ENCODE measurements at places on chromosomes 4 and X.

- no peak for DNase-seq
Observed at GRCh38 chr4:163535657-163536056, 41.2 kb downstream of the TMA16 start.

GRCh38 chr4:54930226-54930625 lies 195.2 kb downstream of the KDR start:
- no peak for DNase-seq

GRCh38 chr4:67019686-67020437 lies 525.4 kb downstream of the CENPC start:
- DNase-seq: no peak

GRCh38 chr4:20528508-20528907 lies 171.8 kb upstream of the PACRGL start:
- DNase-seq: no peak

DNA sequence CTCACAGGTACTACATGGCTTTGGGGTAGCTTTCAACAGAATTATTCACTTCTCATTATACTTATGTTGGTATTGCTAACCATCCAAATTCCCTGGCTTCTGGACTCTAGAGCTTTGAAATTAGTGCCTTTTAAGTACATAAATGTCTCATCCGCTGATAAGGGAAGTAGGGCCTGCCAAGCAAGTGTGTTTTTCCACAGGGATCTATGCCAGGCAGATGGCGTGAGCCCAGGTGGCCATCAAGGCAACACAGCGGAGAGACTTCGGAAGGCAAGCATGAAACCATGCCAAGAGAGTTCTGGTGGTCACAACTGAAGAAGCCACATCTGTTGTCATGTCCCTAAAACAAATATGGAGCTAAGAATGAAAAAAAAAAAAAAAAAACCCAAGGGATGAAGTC lies 503.1 kb upstream of the LCORL start:
- no peak for DNase-seq

DNA sequence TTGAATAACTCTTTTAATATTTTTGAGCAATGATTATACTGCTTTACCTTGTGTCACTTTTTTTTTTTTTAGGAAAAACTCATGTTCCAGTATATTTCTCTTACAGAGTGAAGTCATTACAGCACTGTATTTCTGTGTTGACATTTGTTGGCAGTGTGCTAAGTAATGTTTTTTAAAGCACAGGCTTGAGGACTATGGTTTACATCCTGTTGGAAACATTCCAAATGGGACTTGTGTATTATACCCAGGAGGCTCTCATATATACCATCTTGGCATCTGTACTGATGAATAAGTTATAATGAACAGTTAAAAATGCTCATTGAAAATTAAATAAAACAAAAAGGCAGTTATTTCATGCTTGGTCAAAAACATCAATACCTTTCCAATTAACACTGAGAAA lies 33.8 kb downstream of the CEP44 start:
- DNase-seq: no peak

- no peak for DNase-seq
Observed at GRCh38 chr4:102612824-102613366, 111.7 kb downstream of the NFKB1 start.

- DNase-seq: no peak
Observed at GRCh38 chrX:130413415-130413814, 11.6 kb downstream of the RBMX2 start.

- no peak for DNase-seq
Observed at GRCh38 chr4:118799231-118799942, 36.5 kb downstream of the SEC24D start.

DNA sequence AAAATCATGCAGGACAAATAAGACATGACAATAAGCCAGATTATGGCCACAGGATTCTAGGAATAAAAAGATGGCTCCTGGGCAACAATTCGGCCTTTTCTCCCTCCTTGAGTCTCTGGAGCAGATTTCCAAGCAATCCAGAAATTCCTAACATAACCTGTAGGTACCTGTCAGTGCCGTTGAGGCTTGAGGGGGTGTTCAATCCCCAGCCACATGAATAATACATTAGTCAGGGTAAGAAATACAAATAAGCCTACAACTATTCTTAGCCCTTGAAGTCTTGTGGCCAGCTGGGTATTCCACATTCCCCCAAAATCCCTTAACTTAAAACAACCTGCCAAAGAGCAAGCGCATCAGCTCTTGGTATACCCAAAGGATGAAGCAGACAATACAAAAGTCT lies 9.7 kb downstream of the CXorf38 start:
- no peak for DNase-seq

DNA sequence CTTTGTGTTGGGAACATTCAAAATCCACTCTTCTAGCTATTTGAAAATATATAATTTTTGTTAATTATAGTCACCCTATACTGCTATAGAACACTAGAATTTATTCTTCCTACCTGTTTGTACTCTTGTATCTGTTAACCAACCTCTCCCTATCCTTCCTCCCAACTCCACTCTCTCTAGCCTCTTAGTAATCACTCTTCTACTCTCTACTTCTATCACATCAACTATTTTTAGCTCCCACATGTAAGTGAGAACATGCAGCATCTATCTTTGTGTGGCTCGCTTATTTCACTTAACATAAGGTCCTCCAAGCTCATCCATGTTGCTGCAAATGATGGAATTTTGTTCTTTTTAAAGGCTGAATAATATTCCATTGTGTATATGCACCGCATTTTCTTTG lies 537.3 kb downstream of the MID1IP1 start:
- no peak for DNase-seq

DNA sequence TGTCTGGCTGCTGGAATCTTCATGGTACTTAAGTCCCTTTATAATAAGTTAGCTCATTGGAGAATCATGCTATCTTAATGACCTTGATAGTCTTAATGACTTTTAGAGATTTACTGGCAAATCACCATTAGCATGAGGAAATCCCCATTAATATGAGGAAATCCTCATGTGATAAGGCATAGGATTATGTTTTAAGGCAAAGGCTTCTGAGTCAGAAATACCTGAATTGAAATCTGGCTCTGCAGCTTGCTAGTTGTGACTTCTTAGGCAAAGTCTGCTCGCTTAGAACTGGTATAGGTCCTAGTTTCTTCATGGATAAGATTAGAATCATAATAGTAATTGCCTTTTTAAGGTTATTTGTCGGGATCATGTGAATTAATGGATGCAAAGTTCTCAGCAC lies 190.2 kb upstream of the BANK1 start:
- no peak for DNase-seq

DNA sequence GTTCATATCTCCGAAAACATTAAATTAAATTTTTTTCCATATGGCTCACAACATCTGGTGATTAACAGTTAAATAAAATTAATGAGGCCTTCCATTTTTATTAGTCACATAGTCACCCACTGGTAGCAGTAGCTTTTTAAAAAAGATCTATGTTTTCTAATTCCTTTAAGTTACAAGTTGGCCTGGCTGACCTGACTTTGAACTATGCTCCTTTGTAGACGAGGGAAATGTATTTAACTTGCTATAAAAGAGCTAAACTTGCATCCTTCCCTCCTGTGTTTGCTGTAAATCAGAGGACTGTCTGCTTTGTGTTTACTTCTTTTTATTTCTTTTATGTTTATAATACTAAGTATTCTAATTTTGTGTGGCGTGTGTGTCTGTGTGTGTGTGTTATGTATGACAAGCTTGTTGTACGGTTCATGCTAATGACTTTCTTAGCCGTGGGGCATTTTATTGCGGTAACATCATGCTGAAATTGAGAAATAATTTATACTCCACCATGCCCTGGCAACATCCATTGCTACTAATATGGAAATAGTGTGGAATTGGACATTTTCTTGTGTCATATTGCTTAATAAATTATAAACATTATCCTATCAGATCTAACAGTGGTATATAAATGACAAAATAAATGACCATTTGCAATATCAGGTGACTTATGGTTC lies 241.7 kb downstream of the SNCA start:
- DNase-seq: no peak

DNA sequence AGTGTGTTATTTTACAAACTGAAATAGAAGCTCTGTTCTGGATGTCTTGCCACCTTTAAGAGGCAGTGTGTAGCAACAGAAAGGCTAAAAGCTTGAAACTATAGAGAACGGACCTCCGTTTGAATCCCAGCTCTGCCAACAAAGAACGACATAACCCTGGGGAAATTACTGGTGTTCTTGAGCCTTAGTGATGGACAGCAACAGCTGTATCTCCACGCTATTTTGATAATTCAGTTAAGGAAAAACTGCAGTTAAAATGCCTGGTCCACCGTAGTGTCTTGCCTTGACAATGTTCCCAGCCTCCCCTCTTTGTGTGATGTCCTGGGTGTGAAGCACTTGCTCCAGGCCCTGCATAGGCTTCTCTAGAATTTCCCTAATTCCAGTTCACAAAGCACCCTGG lies 256.8 kb upstream of the HS3ST1 start:
- DNase-seq: no peak

GRCh38 chr4:94880956-94881355 lies 123.2 kb downstream of the BMPR1B start:
- DNase-seq: no peak

DNA sequence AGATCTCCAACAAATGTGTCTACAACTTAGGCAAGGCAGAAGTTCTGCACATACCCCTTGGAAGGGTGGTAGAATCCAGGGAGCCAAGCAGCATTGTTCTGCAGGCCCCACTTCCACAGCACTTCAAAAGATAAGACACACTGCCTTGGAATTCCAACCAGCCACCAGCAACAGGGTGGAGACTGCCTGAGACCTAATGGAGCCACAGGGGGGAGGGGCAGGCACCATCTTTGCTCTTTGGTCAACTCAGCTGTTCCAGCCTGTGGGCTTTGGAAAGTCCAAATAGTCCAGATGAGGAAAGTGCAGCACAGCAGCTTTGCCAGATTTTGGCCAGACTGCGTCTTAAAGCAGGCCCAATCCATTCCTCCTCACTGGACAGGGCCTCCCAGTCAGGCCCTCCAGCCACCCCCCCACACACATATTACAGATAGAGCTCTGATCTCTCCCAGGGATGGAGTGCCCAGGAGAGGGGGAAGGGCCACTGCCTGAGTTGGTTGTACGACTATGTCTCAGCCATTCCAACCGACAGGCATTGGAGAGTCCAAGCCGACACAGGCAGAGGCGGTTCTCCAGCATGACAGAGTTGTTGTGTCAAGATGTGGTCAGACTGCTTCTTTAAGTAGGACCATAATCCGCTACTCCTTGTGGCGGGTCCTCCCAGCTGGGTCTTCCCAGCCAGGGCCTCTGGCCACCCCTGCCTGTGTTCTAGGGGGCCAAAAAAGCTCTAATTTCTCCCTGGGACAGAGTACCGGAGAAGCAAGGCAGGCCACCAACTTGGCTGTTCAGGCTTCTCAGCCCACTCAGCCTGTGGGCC lies 42.5 kb upstream of the ANTXR2 start:
- no peak for DNase-seq

GRCh38 chrX:135432453-135432852 lies 10.7 kb downstream of the SMIM10L2A start:
- DNase-seq: no peak
